T1000 (cell line): ENCODE measurements at places on chromosomes 11 and 22.

DNA sequence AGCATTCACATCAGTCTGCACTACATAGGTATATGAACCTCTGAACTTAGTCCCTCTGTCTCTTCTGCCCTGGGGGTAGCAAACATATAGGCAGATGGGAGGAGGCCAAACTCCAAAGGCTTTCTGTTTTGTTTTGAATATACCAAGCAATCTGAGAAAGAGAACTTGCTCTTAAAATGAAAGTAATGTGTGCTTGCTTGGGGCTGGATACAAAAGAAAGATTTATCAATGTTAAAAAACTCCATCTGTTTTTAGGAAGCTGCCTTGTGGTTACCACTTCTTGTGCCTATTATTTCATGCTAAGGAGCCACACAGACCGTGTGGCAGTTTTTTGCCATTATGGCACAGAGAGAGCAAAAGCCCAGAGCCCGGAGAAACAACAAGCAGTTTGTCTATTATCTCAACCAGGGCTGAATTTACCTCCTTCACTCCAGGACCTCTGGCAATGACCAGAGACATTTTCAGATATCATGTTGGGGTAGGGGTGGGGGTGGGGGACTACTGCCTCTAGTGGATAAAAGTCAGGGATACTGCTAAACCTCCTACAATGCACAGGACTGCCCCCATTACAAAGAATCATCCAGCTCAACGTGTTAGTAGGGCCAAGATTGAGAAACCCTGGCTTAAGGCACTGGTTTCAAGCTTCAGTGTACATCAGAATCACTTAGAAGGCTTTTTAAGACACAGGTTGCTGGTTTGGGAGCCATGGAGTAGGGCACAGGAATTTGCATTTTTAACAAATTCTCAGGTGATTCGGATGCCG, 124.2 kb downstream of the APIP start:
- no peak for DNase-seq

DNA sequence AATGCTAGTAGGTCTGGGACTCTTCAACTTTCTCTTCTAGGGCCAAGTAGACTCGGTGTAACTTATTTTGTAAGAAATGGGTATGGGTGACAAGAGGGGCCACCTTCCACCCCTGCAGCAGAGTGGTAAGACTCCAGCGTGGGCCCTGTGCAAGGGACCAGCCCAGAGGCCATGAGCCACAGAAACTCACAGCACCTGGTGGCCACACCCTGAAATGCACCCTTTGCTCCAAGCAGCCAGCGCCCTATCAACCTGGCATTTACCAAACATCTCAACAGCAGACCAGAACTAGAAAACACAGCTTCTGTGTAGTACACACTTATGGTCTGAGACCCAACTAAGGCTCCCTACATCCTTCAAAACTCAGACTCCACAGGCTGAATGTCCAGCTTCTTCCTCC, 5.7 kb downstream of the CDCA5 start:
- no peak for DNase-seq

DNA sequence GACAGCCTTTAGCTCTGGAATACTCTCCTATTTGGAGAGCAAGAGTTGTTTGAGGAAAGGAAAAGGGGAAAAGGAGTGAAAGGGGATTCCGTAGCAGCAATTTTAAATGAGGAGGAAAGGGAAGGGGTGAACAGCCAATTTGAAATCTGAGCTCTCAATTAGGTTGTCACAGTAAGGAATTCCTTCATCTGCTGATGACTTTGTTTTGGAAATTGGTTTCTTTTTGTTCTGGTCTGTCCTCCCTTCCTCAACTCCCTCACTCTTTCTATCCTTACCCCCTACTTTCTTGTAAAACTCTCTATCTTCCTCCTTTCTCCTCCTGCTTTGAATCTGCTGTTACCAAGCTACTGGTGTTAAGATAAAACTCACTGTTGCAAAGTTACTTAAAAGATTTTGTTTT, 1155.6 kb downstream of the DLG2 start:
- DNase-seq: no peak

GRCh38 chr11:129795089-129795488, 20.6 kb upstream of the TMEM45B start:
- no peak for DNase-seq

- no peak for DNase-seq
Observed at GRCh38 chr22:34592123-34592740, 473.7 kb upstream of the ISX start.

GRCh38 chr11:46298699-46299433, 21.4 kb downstream of the CREB3L1 start:
- no peak for DNase-seq

DNA sequence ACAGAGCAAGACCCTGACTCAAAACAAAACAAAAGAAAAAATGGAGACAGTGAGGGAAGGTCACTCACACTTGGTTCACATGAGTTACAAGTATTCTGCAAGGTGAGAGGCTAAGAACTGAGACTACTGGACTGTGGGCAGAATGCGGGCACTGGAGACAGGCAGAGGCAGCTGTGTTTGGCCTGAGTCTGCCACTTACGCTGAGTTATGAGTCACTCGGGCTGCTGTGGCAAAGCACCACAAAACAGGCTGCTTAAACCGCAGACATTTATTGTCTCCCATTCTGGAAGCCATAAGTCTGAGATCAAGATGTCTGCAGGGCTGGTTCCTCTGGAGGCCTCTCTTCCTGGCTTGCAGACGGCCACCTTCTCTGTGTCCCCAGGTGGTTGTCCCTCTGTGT, 122.8 kb downstream of the SHANK2 start:
- DNase-seq: peak; percentile 63

DNA sequence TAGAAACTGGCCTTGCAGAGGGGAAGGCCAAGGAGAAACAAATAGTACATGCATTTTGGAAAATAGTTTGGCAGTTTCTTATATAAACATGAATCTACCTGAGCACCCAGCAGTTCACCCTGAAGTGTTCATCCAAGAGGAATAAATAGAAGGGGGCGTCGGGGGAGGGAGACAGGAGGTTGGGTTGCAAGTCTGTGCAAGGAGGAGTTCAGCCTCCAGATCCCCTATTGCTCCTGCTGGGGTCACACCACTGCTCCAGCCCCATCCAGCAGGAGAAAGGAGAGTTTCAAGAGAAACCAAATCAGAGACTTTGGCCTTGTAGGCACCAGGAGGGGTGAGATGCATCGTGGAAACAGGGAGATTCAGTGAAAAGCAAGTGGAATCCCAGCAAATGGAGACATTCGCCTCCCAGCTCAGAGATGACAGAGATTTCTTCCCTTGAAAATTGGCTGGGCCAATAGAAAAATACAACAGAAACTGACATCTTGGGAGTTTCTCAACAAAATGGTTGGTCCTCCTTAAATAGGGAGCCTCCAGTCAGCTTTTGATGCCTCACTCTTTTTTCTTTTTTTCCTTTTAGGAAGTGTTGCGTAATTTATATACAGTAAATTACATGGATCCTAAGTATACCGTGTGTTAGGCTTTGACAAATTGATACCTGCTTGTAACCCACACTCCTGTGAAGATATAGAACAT, 34.1 kb downstream of the OTOG start:
- DNase-seq: no peak

- no peak for DNase-seq
Observed at GRCh38 chr11:70458736-70459135, 60.4 kb downstream of the CTTN start.

DNA sequence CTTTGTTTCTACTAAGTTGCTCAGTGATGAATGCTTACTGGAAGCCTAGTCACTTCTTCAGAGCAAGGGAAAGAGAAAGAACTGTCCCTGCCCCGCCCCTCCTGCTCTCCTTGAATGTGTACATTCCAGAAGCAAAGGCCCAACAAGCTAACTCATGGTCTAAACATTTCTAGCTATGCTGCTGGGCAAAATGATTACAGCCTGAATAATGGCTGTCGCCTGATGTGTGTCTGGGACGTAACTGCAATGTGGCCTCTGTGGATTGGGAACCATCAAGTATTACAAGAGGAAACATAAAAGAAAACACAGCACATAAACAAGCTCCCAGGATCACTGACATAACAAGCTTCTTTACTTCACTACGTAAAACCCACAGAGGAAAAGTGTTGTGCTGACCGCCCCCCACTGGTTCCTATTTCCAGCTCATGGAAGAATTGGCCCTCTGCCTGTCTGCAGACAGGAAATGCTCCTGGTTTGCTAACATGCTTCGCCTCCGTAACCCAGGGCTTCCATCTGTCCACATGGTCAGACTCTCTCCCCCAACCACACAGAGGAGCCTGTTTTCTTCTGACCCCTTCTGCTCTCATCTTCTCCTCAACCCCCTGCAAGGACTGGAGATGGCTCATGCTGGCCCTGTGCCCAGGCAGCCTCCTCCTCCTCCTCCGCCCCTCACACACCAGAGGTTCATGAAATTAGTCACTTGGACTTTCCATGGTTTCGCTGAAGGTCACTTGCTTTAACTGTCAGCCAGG, 187.2 kb downstream of the MAML2 start:
- DNase-seq: peak; percentile 76

DNA sequence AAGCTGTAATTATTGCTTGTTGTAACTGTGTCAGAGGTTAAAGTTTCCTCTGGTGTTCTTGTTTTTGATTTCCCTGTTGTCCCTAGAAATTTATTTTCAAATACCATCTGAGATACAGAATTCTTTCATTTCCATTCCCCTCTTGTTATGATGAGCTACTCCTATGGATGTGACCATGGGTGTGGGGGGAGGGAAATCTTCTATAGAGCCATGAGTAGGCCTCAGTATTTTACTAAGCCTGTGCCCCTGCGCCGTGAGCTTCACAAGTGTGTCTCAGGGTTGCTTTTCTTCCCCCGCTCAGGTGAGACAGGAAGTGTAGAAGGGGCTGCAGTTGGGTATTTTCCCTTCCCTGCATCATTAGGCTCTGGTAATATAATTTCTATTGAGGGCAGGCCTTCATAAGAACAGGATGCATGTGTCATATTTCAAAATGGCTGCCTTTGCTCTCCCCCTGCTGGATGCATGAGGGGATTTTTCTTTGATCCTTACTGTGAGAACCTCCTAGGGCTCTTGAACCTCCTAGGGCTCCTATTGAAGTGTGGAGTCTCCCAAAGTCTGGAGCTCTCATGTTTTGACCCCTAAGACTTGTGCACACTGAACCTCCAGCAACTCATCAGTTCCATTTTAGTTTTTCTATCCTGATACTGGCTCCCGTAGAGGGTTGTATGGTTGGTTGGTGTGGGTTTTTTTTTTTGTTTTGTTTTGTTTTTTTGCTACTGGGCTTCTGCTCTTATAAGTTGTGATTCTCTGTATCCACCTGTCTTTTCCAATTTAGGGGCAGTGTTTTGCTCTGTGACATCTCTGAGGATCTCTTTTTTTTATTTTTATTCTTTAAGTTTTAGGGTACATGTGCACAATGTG, 658.2 kb downstream of the NTM start:
- no peak for DNase-seq

DNA sequence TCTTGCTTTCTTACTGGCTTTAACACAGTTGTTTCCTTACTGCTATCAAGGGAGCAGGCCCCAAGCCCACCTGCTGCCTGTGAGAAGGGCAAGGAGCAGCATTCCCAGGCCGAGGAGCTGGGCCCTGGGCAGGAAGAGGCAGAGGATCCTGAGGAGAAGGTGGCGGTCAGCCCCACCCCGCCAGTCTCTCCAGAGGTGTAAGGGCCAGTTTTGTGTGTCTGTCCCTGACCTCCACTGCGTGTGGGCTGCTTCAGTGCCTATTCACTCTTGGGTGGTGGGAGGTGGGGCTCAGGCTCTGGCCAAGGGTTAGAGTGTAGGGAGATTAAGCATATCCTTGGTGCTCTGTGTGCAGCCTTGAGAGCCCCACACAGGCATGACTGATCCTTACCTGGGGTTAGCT, 55.1 kb downstream of the CEP164 start:
- no peak for DNase-seq

DNA sequence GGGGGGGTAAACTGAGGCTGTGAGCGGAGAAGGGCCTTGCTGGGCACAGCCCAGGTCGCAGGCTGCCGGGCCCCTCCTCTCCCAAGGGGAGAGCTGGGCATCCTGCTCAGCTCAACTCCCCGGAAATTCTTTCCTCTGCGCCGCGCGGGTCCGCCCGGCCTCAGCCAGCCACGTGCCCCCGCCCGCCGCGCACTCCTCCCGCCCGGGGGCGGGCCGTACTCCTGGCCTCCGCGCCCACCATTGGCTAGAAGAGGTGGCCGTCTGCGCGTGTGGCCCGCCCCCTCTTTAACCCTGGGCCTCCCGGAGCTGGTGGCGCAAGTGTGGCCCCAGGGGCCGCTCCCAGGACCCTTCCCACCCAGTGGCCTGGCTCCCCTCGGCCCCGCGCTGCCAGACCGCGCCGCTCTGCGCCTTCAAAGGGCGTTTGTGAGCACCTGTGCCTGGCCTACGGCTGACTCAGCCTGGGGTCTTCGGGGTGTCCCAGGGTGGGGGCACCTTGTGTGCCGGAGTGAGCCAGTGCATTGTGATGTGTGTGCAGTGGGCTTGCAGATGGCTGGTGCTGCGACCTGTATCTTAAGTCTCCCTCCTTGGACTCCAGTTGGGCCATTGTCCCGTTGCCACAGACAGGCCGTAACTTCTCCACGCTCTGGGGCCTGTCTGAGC, 2.0 kb downstream of the MRGPRF start:
- peak; percentile 72 for DNase-seq

GRCh38 chr11:48005831-48006270, 25.5 kb downstream of the PTPRJ start:
- no peak for DNase-seq

- DNase-seq: no peak
Observed at GRCh38 chr22:29710922-29711593, 8.7 kb upstream of the CABP7 start.

- no peak for DNase-seq
Observed at GRCh38 chr11:70109006-70109405, 30.9 kb downstream of the ANO1 start.

DNA sequence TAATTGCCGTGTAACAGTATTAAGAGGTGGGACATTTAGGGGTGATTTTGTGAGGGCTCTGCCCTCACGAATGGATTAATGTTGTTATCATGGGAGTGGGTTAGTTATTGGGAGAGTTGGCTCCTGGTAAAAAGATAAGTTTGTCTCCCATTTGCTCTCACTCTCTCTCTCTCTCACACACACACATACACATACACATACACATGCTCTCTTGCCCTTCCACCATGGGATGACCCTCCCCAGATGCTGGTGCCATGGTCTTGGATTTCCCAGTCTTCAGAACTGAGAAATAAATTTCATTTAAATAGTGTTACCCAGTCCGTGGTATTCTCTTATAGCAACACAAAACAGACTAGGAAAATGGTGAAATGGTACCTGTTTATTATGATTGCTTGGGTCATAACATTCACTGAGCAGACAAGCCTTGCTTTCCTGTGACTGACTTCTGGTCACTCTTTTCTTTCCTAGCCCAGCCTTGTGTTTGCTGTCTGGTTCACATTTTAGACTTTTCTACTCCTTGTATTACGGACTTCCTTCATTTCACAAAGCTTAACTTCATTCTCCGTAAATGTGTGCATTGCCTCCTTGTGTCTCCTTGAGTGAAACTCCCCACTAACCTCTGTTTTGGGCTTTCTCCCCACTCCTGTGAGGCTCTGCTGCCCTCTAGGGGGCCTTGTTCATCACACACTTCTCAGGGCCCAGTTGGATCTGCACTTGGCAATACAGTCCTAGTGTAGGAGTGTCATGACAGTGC, 206.5 kb upstream of the CTSC start:
- peak; percentile 42 for DNase-seq

GRCh38 chr22:37630839-37631435, 8.5 kb upstream of the SH3BP1 start:
- no peak for DNase-seq
